ENCODE measurements at places on chromosomes 12 and 14.
A peak's percentile ranks its signal among the peaks of the same experiment; 100 is the strongest.

DNA sequence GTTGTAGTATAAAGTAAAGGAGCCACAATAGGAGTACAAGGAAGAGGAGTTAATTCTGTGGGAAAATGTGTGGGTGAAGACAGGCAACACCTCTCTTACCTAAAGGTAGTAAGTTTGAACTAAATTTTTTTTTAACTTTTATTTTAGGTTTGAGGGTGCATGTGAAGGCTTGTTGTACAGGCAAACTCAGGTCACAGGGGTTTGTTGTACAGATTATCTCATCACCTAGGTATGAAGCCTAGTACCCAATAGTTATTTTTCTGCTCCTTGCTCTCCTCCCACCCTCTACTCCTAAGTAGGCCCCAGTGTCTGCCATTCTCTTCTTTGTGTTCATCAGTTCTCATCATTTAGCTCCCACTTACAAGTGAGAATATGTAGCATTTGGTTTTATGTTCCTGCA lies 70.5 kb downstream of the DNAI7 start:
- no peak for DNase-seq

DNA sequence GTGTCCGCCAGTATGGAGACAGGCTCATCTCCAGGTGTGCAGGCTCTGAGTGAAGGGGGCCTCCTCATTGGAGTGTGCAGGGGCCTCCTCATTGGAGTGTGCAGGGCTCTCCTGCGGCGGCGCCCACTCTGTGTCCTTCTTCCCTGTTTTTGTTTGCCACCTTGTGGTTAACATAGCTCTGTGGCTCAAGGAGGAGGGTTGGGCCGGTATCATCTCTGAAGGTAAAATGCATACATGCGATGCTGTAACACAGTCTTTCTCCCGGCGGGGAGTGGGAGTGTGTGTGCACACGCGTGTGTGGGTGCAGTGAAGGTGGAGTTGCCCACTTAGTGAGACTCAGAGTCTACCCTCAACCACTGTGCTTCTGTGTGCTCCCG lies 429.4 kb downstream of the ZFP36L1 start:
- DNase-seq, result no peak

- DNase-seq, result no peak
Observed at GRCh38 chr12:53496752-53497032, 2.6 kb downstream of the MAP3K12 start.

GRCh38 chr12:129234209-129234608 lies 380.9 kb downstream of the GLT1D1 start:
- no peak for DNase-seq

GRCh38 chr14:69865701-69866365 lies 13.4 kb upstream of the SMOC1 start:
- no peak for DNase-seq

- DNase-seq, result no peak
Observed at GRCh38 chr12:14681190-14681589, 15.2 kb downstream of the GUCY2C start.

DNA sequence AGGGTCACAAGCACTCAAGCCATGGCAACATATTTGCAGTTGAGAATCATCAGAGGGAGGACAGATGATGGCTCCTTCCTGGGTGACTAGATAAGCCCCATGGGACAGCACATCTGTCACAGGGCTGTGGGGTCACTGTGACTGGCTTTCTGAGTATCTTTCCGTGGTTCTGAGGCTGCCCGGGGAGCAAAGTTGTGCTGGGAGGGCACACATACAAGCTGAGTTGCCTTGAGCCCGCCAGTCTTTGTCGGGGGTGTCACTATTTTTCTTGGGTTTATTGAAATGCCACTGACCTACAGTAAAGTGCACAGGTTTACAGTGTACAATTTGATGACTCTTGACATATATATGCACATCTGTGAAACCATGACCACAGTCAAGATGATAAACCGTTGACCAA lies 17.2 kb upstream of the KIF26A start:
- DNase-seq, result no peak

- no peak for DNase-seq
Observed at GRCh38 chr12:78226763-78227162, 396.1 kb downstream of the NAV3 start.

- no peak for DNase-seq
Observed at GRCh38 chr12:88111074-88111652, 30.7 kb downstream of the CEP290 start.

- DNase-seq, result no peak
Observed at GRCh38 chr12:123940627-123940966, 32.0 kb downstream of the CCDC92 start.

GRCh38 chr12:110965574-110965973 lies 45.2 kb upstream of the MYL2 start:
- DNase-seq, result no peak

DNA sequence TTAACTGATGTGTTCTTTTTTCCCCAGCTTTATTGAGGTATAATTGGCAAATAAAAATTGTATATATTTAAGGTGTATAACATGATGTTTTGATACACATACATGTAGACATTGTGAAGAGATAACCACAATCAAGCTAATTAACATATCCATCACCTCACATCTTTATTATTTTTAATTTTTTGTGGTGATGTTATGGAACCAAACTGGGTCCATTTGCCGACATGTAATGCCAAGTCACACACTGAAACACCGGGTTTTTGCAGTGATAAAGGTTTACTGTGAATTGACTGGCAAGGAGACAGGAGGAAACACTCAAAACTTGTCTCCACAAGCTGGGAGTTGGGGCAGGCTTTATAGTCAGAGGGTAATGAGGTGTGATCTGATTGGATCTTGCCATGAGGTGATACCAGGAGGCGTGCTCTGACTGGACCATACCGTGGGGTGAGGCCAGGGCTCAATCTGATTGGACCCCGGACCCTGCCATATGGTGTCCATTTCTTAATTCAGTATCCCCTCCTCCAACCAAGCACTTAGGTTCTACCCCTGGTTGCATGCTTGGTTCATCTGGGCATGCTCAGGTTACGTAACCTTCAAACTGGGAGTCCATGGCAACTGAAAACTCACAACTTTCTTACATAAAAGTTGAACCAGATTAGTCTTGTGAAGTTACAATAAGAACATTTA lies 11.8 kb upstream of the WSCD2 start:
- no peak for DNase-seq

DNA sequence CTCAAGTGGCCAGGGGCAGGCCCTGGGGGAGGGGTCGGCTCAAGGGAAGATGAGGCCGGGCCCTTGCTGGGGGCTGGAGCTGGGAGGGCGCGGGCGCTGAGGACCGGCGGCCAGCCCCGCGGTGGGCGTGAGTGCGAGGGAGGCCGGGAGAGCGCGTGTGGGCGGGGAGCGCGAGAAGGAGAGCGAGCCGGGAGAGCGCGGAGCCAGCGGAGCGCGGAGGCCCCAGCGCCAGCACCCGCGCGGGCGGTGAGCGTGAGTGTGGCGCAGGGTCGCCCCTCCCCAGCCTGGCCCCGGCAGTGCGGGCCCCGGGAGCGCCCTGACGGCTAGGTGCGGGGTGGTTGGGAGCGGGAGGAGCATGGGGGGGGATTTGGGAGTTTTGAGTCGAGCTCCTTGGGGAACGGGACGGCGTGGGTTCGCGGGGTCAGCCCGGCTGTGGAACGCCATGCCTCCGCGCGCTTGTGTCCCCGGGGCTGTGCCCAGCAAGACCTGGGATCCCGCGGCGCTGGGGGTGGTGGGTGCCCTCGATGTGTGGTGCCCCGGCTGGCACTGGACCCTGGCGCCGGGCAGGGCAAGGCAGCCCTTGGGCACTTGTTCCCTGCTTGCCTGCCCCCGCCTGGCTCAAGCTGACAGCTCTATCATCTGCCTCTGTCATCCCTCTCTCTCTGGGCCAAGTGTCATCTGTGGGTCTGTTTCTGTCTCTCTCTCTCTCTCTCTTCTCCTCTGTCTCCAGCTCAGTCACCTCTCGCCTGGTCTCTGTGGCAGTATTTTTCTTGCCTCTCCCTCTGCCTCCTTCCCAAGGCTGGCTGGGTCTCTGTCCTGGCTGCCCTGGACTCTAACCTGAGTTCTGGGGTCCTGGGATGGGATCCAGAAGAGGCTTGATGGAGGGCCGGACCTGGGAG lies at the start of gene LBHD2:
TSS of gene LBHD2 (plus strand) at position 190 of the 899 bp plus-strand sequence. CDS start 1,803 bp downstream, outside the sequence.
- DNase-seq, result no peak

DNA sequence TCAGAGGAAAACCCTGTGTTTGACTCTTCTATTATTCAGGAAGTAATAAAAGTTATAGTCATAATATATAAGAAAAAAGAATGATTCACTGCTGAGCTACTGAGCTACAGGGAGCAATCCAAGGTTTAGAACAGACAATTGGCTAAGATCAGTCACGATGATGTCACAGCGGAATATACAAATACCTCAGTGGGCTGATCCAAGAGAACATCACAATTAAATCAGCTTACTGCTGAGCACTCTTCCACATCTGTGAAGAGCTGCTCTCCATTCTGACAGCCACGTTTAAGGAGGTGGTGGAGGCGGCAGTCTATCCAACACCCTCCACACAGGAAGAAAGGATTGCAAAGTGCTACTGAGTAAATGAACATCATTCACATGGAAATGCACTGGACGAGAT lies 271.0 kb downstream of the APAF1 start:
- DNase-seq, result no peak

DNA sequence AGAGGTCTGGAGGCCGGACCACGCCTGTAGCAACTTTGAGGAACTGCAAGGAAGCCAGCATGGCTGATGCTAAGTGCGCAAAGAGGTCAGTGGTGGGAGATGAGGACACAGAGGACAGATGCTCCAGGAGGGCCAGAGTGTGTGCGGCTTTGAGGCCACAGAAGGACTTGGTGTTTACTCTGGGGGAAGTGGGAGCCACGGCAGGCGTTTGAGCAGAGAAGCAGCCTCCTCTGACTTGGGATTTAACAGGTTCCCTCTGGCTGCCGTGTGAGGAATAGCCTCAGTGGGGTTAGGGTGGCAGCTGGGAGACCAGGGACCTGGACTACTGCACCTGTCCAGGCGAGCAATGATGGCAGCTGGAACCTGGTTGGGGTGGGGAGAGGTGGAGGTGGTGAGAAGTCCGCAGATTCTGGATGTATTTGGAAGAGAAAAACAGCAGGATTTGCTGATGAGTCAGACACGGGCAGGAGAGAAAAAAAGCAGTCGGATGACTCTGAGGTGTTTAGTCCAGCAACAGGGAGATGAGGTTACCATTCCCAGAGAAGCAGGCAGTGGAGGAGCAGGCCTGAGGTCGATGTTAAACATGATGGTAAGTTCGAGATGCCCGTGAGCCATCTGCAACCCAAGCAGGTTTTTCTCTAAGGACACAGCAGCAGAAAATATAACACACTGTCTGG lies 143.5 kb downstream of the SCARB1 start:
- no peak for DNase-seq

- no peak for DNase-seq
Observed at GRCh38 chr14:70022771-70023445, 143.7 kb downstream of the SMOC1 start.

DNA sequence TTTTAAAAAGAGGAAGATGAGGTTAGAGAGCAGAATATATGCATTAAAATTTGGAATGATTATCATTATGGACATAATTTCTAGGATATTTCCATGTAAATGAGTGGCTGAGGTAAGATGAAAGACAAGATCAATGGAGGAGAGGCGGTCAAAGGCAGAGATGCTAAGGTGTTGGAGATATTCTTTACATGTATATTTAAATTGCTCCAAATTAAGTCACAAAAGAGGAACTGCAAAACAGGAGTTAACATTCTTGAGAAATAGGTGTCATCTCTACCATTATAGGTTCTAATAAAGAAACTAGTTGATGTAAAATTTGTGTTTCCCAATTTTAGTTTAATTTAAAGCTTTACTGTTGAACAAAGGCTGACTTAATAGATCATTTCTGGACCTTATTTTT lies 268.5 kb upstream of the PPFIA2 start:
- no peak for DNase-seq

GRCh38 chr12:49655595-49656236 lies 32.4 kb downstream of the PRPF40B start:
- DNase-seq, result no peak

DNA sequence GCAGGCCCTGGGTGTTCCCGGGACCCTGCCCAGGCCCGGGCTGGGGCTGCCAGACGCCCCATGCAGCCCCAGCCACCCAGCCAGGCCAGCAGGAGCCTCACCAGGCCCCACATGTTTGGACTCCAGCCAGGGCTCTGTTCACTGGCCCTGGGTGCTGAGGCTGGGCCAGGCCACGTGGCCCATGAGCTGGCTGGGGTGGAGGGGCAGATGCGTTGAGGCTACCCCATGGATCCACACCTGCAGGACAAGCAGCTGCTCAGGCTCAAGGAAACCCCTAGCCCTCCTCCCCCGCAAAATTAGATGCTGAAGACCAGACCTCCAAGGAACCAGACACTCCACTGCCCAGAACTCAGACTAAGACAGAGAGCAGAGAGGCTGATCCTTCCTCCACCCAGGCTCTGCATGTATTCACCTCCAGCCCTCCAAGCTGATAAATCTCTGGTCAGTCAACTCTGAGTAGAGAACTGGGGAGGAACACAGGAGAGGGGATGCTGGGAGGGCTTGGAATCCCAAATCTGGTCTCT lies 1.6 kb downstream of the CDH24 start:
- DNase-seq, result no peak

DNA sequence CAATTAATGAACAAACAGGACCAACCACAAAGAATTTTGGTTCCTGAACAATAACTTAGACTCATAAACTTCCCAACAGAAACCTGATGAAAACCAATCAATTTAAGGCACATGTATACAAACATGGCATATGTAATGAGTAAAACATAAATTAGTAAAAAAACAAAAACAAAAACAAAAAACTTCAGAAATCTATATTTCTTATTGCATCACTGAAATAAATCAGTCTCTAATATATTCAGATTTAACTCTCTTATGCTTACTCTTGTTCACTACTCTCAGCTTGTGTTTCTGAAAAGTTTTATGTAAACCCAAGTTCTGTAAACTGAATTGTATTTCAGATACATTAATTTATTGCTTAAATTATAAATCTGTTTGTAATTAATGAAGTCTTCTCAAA lies 233.7 kb downstream of the SLC25A21 start:
- DNase-seq, result no peak

GRCh38 chr14:103204852-103205540 lies 81.7 kb downstream of the TNFAIP2 start:
- DNase-seq, result no peak

GRCh38 chr12:55728939-55729818 lies at the start of gene CD63:
CD63 (minus strand) TSS chr12:55729009; CDS start chr12:55728341, 668 bp downstream.
- DNase-seq, result peak; percentile 56

- DNase-seq, result no peak
Observed at GRCh38 chr12:120537856-120538220, 3.7 kb downstream of the RNF10 start.

GRCh38 chr12:43988838-43989560 lies 153.1 kb downstream of the TMEM117 start:
- DNase-seq, result no peak

DNA sequence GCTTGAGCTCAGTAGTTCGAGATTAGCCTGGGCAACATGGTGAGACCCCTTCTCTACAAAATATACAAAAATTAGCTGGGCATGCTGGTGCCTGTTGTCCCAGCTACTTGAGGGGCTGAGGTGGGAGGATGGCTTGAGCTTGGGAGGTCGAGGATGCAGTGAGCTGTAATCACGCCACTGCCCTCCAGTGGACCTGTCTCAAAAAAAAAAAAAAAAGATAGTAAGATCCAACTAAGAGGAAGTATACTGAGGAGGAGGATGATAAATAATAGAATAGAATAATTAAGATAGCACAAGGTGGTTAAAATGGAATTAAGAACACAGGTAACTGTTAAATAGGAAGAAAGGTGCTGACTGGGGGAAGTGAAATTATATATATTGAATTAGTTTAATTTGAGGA lies 37.0 kb upstream of the BAZ1A start:
- no peak for DNase-seq

- no peak for DNase-seq
Observed at GRCh38 chr14:52876806-52877205, 74.0 kb downstream of the FERMT2 start.

- DNase-seq, result no peak
Observed at GRCh38 chr14:85463512-85463911, 66.4 kb upstream of the FLRT2 start.

Measured in activated gamma-delta T cell treated with Interleukin-2 at 50 U/mL for 16 hours (primary cell).